MV-4-11 (cell line): ENCODE measurements at places on chromosomes 7 and 10.
A peak's percentile ranks its signal among the peaks of the same experiment; 100 is the strongest.

- no peak for DNase-seq
Measured at GRCh38 chr7:96998744-96999143, 6.6 kb upstream of the DLX6 start.

GRCh38 chr7:81816312-81816711, 46.5 kb upstream of the HGF start:
- no peak for DNase-seq

- no peak for DNase-seq
Measured at GRCh38 chr7:36203071-36203790, 50.2 kb downstream of the EEPD1 start.

- no peak for DNase-seq
Measured at GRCh38 chr7:127252778-127253280, at the start of gene GRM8. GRM8 (minus strand) TSS chr7:127252941.

- DNase-seq: no peak
Measured at GRCh38 chr10:80468806-80469421, 14.8 kb downstream of the TSPAN14 start.

GRCh38 chr10:101780187-101780817, 2.9 kb downstream of the NPM3 start:
- no peak for DNase-seq

DNA sequence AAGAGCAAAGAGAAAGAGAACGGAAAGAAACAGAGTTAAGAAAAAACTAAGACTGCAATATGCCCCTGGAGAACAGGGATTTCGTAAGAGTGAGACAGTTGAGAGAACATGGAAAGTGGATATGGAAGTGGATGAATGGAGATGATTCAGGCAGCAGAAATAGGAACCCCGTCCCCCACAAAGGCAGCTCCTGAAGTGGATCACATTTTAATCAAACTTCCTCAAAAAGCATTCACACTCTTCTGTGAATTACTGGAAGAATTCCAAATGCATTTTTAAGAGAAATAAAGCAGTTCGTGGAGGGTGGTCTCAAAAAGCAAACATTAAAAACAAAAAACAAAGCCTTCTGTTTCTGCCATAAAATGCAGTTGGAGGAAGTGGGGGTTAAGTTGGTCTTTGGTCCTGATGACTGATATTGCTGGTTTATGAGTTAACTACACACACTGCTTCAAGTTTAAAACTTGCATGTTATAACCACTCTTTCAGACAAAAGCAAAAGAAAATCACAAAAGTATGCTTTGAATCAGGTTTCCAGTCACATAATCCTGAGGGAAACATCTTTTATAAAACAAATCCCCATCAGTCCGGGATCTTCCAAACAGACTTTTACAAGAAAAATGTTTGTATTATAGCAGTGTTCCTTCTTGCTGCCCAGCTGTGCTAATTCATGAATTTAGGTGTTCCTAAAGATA, 214.3 kb downstream of the FANK1 start:
- peak; percentile 87 for DNase-seq

GRCh38 chr10:42850931-42851330, 68.3 kb downstream of the BMS1 start:
- DNase-seq: no peak

DNA sequence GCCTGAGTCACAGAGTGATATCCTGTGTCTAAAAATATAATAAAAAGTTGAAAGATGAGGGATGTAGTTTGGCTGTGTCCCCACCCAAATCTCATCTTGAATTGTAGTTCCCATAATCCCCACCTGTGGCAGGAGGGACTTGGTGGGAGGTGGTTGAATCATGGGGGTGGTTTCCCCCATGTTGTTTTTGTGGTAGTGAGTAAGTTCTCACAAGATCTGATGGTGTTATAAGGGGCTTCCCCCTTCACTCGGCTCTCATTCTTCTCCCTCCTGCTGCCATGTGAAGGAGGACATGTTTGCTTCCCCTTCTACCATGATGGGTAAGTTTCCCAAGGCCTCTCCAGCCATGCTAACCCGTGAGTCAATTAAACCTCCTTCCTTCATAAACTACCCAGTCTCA, 25.1 kb upstream of the UBE3C start:
- DNase-seq: no peak

GRCh38 chr10:72932259-72933015, 22.2 kb downstream of the PLA2G12B start:
- DNase-seq: peak; percentile 32

- DNase-seq: no peak
Measured at GRCh38 chr7:30975256-30975899, 11.6 kb downstream of the GHRHR start.

DNA sequence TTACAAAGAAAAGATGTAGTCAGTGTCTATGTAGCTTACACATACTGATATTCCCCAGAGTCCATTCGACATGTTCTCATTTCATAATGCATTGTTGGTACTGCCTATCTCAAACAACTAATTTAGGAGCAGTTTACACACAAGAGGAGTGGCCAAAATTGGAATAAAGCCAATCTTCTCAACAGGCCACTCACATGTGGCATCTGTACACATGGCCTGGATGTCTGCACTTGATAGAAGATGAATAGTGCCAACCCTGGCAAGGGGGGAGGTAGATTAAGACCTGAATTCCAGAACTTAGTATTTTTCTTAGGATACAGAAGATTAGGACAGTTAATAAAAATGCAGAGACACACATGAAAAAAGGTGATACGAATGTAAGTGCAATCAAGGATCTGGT, 125.3 kb upstream of the STARD3NL start:
- DNase-seq: no peak

- no peak for DNase-seq
Measured at GRCh38 chr10:115278294-115278693, 185.1 kb downstream of the ATRNL1 start.

GRCh38 chr10:115975506-115975905, 297.5 kb downstream of the GFRA1 start:
- DNase-seq: no peak

DNA sequence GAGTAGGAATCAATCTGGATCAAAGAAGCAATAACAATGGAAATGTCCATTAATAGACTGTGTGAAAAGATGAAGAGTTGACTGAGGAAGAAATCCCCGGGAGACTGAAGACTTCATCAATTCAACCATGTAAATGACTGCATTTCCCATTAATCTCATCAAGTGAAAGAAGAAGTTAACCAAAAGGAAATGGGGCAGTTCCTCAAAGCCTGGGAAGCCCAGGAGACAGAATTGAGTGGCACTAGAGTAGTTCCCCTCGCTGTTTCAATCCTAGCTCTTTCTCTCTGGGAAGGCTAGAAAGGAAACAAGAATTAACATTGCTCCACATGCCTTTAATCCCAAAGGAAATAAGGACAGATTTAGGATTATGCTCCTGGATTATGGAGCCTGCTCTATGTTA, 4.8 kb upstream of the OR6V1 start:
- peak; percentile 76 for DNase-seq

GRCh38 chr10:73262105-73262730, 9.8 kb upstream of the MRPS16 start:
- DNase-seq: peak; percentile 54

GRCh38 chr7:28957751-28958234, 337 bp downstream of the TRIL start:
- DNase-seq: no peak

DNA sequence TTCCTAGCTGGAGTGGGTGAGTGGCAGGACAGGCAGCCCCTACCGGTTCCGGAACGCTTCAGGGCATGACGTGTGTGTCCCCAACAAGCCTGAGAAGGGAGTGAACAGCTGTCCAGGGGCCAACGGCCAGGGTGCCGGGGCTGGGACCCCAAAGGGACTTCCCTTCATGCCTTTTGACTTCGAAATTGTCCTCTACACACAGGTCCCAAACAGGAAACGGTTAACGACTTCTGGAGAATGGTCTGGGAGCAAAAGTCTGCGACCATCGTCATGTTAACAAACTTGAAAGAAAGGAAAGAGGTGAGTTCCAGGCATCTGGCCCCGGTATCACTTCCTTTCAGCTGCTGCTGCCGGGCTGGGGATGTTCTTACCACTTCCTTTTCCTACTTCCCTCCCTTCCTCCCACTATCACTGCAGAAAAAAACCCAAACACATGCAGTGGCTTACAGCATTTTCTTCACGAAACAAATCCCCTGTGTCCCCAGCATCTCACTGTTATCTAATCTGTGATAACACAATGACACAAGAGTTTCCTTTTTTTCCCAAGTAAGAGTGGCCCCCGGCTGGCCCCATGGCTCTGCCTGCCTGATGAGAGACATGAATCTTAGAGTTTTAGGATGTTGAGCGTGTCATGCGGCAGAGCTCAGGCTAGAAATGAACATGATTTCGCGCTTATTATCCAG, 63.2 kb downstream of the MKI67 start:
- peak; percentile 94 for DNase-seq

DNA sequence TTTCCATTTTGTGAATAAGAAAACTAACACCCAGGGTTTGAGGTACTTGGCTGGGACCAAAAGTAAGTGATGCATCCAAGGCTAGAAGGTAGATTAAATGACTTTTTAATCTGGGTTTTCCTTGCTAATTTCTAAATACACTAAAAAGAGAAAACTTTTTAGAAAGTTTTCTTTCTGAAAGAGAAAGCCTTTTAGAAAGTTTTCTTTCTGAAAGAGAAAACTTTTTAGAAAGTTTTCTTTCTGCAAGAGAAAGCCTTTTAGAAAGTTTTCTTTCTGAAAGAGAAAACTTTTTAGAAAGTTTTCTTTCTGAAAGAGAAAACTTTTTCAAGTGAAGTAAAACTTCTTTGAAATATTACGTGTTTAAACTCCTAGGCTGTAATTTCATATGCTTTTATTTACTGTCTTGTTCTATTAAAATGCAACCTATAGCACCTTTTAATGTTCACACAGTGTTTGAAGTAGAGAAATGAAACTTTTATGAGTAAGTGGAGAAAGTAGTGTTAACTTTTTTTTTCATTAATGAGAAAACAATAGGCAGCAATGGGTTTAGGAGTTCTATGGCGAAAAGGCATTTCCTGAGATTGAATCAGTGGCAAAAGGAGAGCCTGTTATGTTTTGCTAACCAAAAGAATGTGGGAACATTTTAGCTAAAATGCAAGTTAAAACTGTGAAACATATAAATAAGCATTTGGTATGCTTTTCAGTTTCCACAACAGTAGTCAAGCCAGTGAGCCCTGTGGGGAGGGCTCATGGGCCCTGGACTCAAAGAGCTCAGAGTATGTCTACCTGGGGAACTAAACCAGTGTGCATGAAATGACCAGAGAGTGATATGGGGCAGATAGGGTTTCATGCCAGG, 103.7 kb downstream of the RBM20 start:
- DNase-seq: no peak

DNA sequence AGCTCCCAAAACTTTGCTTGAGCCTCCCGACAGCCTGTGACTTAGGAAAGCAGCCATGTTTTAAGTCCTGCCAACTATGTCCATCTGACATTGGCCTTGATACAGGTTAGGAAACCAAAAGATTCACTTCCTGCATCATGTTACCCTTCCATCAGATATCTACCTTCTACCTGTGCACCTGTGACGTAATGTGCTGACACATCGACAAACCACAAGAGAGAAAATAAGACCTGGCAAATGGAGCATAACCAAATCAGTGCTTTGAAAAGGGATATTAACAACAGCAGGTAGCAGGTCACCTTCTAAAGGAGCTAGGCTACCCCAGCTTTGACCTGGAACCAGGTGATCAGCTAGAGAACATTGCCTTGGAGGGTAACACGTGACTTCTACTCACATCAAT, 14.8 kb upstream of the PRR15 start:
- DNase-seq: no peak

- DNase-seq: peak; percentile 32
Measured at GRCh38 chr7:32957326-32958045, at the start of gene FKBP9. FKBP9 (plus strand) TSS chr7:32957440; CDS start chr7:32957574, 134 bp downstream.

DNA sequence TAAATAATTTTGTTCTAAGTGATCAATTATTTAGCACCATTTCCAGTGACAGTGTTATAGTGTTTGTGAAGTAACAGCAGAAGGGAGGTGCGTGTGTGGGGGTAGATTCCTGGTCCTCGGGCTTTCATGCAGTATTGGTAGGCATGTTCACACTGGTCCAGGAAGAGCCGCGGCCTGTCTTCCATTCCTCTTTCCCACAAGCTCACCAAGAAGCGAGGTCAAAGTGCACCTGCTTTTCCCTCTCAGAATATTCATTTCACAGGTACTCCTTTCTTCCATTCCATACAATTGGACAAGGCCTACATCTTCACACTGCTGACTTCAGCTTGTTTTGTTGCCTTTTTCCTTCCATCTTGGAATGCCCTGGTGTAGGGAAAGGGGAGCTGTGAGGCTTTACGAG, 151.8 kb upstream of the CELF2 start:
- no peak for DNase-seq

- no peak for DNase-seq
Measured at GRCh38 chr10:60235001-60235400, 154.7 kb downstream of the ANK3 start.

DNA sequence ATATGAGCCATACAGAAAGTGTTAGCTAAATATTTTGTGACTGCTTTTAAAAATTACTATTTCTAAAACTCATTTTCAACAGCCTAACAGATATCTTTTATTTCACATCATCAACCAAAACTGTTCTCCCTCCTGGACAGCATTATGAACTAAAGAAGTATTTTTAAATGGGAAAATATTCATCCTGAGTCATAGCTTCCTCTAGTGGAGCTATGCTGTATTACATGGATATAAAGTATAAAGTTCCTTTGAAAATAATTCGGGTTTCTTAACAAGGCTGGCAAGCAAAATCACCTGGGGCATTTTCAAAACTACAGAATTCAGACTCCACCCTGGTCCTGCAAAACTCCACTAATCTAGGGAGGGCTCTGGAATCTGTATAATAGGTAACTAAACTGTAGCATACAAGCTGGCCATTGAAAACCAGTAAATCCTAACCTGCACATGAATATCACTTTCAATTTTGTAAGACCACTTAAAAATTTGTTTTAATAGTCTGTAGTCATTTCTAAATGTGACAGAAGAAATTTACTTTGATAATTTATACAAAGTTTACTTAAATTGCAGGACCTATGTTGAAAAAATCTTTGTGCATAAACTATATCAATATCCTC, 53.5 kb downstream of the SCIN start:
- peak; percentile 2 for DNase-seq

DNA sequence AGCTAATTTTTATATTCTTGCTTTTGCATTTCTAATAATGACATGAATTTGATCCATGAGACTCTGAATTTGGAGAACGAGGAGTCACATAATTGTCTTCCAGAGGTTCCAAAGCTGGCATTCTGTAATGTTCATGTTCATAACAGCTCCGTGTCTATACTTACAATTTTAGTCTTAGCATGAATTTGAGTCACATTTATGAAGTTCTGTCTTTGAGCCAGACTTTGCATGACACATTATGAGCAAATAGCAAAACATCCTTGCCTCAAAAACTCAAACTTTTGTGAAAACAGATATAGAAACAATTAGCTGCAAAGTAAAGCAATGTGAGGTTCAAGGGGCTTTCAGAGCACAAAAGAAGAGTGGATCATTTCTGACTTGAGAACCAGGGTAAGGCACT, 44.5 kb upstream of the CAV2 start:
- no peak for DNase-seq

- no peak for DNase-seq
Measured at GRCh38 chr7:40437936-40438634, 303.3 kb downstream of the SUGCT start.

GRCh38 chr10:71796749-71797405, 23.6 kb upstream of the VSIR start:
- DNase-seq: no peak
